ENCODE measurements at places on chromosomes 7 and 10.
A peak's percentile ranks its signal among the peaks of the same experiment; 100 is the strongest.

DNA sequence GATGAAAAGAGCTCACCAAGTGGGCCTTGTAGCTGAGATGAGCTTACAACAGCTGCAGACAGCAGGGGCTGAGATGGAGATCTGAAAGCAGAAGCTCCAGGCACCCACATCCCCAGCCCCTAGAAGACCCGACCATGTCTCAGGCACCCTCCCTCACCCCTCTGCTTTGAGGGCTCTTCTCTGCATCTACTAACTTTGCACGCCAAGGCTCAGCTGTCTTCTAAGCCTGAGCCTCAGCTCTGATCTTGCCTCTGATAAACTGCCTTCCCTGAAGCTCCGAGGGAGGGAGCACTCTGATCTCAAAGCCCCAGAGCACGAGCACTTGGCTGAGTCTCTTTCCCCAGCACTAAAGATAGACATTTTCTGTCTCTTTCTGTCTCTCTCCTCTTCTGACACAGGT lies 42.0 kb downstream of the ANXA8 start:
- DNase-seq = no peak

- no peak for DNase-seq
These were observed 7.7 kb downstream of the RUNDC3B start for GRCh38 chr7:87635921-87636320.

- no peak for DNase-seq
These were observed 142.4 kb upstream of the BMPER start for GRCh38 chr7:33762911-33763306.

DNA sequence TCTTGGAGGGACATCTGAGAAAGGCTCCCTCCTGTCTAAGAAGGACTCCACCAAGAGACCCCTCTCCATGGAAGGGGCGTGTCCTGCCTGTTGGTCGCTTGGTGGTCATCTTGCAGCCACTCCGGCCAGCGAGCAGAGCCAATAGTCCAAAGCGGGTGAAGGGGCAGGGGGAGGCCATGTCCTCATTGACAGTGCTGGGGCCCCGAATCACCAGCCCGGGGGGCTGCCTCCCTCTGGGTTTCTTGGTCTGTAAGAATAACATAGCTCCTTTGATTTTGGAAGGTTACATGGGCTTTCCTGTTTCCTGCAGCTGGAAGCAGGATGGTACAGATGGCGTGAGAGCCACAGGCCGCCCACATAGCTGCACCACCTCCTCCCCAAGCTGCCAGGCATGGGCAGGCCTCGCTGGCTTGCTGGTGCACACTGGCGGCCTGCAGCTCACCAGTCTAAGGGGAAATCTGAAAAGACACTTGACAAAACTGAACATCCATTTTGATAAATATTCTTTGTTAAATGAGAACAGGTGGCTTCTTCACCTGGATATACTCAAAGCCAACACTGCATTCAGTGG lies 105.8 kb downstream of the ARHGAP22 start:
- DNase-seq = no peak

DNA sequence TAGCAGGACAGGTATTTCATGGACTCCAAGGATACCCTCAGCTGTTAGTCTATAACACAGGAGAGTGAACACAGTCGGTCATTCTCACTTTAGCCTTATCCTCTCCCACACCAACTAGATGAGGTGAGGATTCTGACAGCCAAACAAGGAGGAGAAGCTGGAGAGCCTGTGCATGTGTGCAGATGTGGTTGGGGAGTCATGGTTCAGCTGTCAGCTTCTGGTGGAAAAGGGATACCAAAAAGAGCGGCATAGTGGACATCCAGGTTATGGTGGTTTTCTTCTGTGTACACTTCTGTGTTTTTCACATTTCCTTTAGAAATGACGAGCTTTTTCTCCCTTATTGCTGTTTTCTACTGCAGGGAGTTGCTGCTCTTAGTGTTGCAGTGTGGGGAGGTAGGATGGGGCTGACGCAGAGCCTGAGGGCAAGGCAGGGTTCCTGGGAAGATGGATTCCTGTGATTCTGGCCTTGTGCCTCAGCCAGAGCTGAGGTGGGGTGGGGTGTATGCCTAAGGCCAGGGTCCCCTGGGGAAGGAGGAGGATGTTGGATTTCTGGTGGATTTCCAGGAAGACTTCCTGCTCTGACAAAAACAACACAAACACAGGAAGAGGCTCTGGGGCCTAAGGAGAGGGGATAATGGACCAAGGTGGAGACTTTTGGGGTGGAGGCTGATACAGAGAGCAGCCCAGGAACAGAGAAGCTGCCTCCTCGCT lies 26.6 kb downstream of the PLAU start:
- no peak for DNase-seq

- DNase-seq = no peak
These were observed 67.5 kb downstream of the ALOX5 start for GRCh38 chr10:45441239-45442190.

GRCh38 chr10:96830511-96831199 lies 1.4 kb upstream of the LCOR start:
- peak; percentile 38 for DNase-seq

All from NCI-H1092 (cell line).